CD4-positive, alpha-beta memory T cell (primary cell): ENCODE measurements at places on chromosomes 1 and 21. TPM values are rescaled to one million over a fixed set of nuclear protein-coding genes. Genes with fewer than 3 reads are reported as not detected.

Gene KRTAP26-1
- not detected for polyA plus RNA-seq

DNA sequence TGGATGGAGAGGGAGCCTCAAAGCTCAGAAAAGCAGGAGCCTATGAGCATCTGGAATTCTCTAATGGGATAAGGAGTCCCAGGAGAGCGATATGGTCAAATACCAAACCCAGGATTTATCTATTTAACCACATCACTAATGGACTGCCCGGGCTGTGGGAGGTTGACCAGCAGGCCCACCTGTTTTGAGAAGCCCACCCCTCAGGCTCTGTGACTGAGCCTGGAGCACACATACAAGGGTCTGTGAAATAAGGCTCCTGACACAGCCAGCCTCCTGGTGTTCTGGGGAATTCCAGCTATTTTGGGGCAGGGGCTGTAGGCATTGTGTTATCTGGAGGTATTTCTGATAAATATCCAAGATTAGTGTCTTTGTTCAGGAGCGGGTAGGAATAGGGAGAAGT, 132.0 kb upstream of the C1orf21 start:
- no peak for DNase-seq

- no peak for DNase-seq
Measured at GRCh38 chr1:35488336-35488735, 68.9 kb downstream of the KIAA0319L start.

DNA sequence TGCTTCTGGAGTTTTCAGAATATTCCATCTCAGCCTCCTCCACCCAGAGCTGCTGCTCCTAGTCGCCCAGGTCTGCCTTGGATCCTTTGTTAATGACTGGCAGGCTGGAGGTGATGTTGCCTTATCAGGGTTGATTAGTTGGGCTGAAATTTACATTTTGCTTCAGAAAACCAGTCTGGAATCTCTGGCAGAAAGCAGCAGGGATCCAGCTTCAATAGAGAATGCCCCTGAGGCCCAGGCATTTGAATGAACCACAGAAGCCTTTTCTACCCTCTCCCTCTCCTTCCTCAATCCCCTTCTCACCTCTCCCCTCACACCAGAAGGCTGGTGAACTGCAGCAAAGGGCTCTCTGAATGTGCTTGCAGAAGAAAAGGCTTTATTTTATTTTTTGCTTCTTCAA, 83.2 kb downstream of the PLXNA2 start:
- no peak for DNase-seq

DNA sequence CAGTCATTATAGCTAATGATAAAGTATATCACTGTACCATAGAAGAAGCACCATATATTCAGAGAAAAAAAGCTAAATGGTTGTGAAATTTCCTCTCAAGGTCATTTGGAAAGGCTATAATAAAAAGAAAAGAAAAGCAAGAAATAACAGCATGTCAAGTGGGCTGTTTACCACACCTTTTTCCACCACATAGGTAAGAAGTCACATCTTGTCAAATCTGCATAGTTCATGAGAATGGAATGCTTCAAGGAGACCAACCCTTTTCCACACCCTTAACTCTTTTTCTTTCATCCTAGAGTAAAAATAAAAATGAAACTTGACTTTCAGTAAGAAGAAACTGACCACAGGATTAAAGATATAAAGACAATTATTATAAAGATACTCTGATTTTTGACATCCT, 91.2 kb downstream of the ATP6V1G3 start:
- DNase-seq: no peak

DNA sequence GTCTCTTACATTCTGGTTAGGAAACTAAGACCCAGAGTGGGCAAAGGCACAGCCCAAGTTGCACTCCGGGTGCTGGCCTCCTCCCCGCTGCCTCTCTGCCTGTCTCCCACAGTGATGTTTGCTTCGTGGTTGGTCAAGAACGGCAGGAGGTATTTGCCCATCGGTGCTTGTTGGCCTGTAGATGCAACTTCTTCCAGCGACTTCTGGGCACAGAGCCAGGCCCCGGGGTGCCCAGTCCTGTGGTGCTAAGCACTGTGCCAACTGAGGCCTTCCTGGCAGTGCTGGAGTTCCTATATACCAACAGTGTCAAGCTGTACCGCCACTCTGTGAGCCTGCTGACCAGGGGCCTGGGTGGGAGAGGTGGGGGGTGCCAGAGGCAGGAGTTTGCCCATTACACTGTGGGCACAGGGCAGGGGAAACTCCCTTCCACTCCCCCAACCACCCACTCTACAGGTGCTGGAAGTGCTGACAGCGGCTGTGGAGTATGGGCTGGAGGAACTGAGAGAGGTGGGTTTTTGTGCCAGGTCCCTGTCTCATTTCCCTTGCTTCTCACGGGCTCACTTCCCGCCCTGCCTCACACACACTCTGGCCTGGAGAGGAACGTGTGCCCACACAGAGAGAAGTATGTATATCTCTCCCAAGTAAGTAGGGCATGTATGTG, 1.9 kb downstream of the BTBD19 start:
- DNase-seq: no peak

DNA sequence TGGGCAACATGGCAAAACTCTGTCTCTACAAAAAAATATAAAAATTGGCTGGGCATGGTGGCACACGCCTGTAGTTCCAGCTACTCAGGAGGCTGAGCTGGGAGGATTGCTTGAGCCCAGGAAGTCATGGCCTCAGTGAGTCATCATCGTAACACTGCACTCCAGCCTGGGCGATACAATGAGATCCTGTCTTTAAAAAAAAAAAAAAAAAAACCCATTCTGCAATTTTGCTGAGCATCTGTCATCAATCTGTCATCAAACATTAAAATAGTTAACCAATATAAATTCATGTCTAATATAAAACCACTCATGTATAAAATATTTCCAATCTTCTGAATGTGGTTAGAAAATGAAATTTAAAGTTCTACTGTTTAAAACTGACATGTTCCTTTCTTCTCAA, 56.9 kb downstream of the LPAR3 start:
- no peak for DNase-seq

Gene KRTAP13-2
- polyA plus RNA-seq: not detected

- no peak for DNase-seq
Measured at GRCh38 chr1:245776139-245776538, 621.4 kb downstream of the KIF26B start.

Gene KCNC4
- 3.0 TPM for polyA plus RNA-seq
